Inflammatory macrophage (primary cell): ENCODE measurements at places on chromosomes 2 and 18.
A peak's percentile ranks its signal among the peaks of the same experiment; 100 is the strongest.

DNA sequence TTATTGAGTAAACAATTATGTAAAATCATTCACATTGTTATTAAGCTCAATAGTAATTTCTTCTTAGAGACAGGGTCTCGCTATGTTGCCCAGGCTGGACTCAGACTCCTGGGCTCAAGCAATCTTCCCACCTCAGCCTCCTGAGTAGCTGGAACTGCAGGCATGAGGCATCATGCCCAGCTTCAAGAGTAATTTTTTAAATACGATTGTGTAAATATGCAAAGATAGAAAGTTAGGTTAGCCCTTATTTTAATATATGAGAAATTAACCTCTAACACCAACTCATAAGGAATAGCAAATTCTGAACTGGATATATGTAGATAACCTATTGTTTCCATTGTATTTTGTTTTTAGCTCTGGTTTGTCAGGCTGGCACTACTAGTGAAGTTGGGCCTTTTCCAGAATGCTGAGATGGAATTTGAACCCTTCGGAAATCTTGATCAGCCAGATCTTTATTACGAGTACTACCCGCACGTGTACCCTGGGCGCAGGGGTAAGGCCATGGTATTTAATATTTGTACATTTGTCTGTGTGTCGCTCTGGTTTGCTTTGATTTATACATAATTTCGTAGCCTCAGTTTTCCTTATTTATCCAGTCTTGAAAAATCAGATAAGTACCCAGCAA lies 44.8 kb downstream of the TRAPPC12 start:
- DNase-seq, result no peak

DNA sequence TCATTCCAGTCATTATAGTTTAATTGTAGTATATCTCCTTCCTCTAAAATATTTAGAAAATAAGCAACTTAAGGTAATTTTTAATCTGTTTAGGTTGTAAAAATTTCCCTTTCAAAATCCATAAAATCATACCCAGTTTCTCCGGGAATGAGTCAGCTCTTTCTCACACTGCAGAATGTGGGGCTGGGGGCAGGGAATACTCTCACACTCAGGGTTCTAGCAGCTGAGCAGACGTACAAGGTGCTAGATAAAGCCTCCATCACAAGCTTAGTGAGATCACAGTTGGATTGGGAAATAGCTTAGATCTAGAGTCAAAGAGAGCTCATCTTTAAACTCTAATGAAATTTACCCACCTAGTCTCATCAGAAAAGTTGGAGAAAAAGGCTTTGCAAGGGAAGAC lies 79.9 kb upstream of the FAM237A start:
- DNase-seq, result no peak

DNA sequence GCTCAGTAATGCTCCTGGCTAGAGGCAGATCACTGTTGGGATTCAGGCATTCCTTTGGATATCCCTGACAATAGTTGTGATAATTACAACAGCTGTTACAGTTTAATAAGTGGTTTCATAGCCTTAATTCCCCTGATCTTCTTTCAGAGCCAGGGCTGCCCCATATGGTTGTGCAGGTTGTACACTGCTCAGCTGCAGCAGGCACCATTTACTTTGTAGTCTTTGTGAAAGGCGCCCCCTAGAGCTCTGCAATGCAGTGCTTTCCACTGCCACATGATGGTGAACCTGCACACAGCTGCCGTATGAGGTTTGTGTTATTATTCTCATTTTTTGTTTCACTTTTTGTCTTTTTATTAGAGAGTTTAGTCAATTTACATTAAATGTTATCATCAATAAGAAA lies 239.1 kb downstream of the KCNS3 start:
- peak; percentile 27 for DNase-seq

GRCh38 chr18:78146136-78147085 lies 833.2 kb upstream of the SALL3 start:
- no peak for DNase-seq

- no peak for DNase-seq
These were observed 174.0 kb downstream of the PTGR3 start for GRCh38 chr18:75034937-75035336.

GRCh38 chr2:160097326-160097725 lies 34.9 kb upstream of the PLA2R1 start:
- DNase-seq, result no peak

- DNase-seq, result peak; percentile 60
These were observed 884.8 kb downstream of the EPHA4 start for GRCh38 chr2:220687231-220687843.

DNA sequence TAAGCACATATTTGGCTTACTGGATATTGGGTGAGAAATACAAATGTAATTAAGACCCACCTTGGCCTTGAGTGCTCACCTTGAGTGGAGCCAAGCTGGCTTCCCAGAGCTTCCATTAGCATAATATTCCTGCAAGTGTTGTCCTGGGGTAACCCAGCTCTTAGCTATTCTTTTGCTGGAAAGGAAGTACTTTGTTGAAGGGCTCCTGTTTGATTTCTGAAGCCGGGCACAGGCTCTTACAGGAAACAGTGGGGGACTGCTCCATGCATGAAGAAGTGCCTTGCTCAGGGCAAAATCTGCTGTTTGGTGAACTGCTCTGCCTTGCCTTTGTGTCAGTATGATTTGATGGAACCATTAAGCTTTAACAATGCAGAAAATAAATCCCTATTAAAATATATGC lies 325.4 kb downstream of the SMAD2 start:
- no peak for DNase-seq

GRCh38 chr2:211877061-211877460 lies 661.5 kb downstream of the ERBB4 start:
- no peak for DNase-seq

GRCh38 chr2:16303761-16304160 lies 361.9 kb downstream of the CYRIA start:
- no peak for DNase-seq
